Activated T-helper 1 cell treated with anti-CD3 and anti-CD28 coated beads, Interleukin-2, amount 50 U/mL, for 16 hours (primary cell): ENCODE measurements at places on chromosomes 4 and X.
A peak's percentile ranks its signal among the peaks of the same experiment; 100 is the strongest.

GRCh38 chr4:140504261-140504660, 6.2 kb upstream of the MGAT4D start:
- no peak for DNase-seq

GRCh38 chr4:90227177-90227576, 100.0 kb downstream of the CCSER1 start:
- no peak for DNase-seq

DNA sequence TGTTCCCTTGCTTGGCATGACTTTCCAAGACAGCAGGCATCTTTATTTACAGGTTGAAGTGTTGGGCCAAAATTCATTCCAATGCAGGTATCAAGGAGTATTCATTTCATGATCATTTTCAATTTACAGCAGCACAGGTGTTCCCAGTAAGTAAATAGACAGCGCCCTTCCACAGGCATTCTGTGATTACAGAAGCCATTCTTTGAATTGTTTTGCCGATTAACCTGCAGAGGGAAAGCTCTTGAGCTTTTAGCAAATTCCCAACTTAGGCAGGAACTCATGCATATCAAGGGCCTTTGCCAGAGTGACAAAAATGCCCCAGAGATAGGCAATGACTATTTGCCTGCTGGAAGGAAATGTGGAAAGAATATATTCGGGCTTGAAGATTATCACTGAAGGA, 6.8 kb downstream of the TXK start:
- DNase-seq: no peak

- no peak for DNase-seq
Measured at GRCh38 chrX:22662776-22663175, 337.0 kb upstream of the DDX53 start.

- no peak for DNase-seq
Measured at GRCh38 chr4:18100657-18101056, 79.1 kb upstream of the LCORL start.

GRCh38 chr4:102623622-102624021, 122.5 kb downstream of the NFKB1 start:
- no peak for DNase-seq

DNA sequence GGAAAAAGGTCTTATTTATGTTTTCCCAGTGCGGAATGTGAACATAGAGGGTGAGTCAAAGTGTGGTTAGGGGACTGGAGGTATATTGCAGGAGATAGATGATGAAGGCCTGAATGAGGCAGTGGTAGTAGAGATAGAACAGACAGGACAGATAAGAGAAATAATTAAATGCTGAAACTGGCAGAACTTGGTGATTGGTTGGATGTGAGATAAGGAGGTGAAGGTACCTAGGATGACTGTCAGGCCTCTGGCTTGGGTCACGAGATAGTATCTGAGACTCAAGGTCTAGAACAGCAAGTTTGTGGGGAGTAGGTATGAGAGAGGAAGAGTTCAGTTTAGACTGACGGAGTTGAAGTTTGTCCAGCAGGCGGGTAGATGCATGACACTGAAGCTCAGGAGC, 3.5 kb downstream of the MND1 start:
- DNase-seq: no peak

DNA sequence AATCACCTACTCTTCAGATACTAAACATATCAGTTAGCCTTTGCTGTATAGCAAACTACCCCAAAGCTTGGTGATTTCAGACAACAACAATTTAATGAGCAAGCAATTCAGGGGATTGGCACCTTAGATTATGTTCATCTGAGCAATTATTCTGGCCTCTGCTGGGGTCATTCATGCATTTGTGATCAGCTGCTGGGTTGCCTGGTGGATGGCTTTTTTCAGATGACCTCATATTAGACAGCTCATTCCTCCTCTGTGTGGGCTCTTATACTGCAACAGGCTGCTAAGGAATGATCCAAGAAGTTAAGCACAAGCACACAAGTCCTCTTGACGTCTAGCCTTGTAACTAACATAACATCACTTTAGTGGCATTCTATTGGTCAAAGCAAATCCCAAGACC, 153.0 kb upstream of the PPP1R2C start:
- no peak for DNase-seq

DNA sequence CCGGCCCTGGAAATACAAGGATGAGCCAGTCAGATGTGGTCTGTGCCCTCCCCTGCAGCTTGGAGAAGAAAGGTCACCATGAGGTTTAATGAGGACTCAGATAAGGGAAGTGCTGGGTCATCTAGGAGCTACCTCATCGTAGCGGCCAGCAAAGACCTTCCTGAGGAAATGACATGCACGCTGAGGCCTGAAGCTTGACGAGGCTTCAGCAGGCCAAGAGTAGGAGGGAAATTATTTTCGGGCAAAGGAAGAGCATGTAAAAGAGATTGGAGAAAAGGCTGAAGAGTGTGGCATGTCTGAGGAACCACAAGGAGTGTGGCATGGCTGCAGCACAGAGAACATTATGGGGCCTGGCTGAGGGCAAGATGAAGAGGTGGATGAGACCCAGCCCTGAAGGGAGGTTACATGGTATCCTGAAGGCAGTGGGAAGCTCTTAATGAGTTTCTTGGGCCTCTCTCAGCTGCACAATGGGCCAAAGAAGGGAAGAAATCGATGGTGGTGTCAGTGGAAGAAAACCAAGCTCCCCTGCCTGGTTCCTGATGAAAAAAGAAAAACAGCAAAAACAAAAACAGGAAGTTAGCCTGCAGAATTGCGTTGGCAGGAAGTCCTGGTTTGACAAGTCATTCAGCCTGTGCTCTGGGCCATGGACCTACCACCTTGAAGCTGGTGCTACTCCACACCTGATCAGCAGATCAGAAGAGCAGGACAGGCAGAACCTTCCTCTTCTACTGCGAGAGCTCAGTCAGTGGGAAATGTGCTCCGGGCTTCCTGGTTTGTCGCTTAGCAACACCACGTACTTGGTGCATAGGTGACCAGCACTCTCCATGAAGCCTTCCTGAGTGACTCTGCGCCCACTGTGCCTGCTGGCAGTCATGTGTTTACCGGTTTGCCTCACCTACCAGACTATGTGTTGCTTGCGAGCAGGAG, 134.5 kb upstream of the KLF3 start:
- peak; percentile 17 for DNase-seq

DNA sequence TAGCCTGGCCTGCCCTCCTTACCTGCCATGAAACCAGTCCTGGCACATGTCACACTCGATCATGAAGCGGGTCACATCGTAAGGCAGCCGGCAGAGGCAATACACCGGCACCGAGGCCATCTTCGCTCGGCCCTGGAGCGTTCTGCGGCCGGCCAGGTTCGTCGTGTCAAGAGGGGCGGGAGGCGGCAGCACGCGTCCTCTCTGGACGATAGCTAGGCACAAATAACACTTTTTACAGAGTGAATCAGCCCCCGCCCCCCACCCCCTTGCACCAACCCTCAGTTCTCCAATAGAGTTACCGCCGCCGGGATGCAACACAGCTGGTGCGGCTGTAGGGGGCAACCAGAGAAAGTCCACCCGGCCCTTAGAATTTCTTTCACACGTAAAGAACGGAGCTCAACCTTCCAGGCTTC, 1.7 kb downstream of the PHF8 start:
- peak; percentile 16 for DNase-seq

- DNase-seq: no peak
Measured at GRCh38 chrX:150464001-150464400, 100.9 kb downstream of the MAMLD1 start.

- no peak for DNase-seq
Measured at GRCh38 chr4:8282134-8282641, 12.6 kb downstream of the HTRA3 start.

DNA sequence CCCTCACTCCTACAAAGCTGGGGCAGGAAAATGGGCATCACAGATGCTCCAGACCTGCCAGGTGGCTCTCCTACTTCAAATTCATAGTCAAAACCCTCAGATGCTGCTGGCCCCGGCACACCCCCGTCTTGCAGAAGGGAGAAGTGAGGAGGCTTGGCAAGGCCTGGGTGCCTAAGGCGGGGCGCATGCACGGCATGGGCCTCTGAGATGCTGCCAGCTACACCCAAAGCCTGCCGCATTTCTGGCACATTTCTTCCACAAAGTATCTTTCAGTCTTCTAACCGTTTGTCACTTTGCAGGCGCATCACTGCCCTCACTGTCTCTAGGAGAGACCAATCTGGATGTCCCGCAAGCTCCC, 19.6 kb downstream of the WDR1 start:
- no peak for DNase-seq

- DNase-seq: no peak
Measured at GRCh38 chrX:110561034-110561433, 202.4 kb downstream of the RTL9 start.

DNA sequence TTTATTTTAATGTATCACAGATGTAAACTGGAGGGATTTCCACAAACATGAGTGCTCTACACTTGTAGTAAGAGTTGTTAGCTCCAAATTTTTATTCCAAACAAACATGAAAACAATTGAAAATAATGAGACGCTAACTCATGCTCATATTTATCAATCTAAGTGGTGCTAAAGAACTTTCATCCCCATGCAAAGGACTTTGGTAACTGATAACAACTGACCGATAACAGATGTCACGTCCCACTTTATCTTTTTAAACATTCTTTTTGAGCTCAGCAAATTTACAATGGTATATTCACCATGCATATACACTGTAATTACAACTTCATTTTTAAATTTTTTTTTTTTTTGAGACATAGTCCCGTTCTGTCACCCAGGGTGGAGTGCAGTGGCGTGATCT, 15.6 kb upstream of the MAOA start:
- DNase-seq: no peak

GRCh38 chrX:21798677-21799219, 40.7 kb upstream of the MBTPS2 start:
- DNase-seq: no peak

- DNase-seq: no peak
Measured at GRCh38 chr4:57425610-57426009, 315.4 kb upstream of the IGFBP7 start.

- no peak for DNase-seq
Measured at GRCh38 chr4:152430507-152430906, 105.4 kb downstream of the FBXW7 start.

- DNase-seq: no peak
Measured at GRCh38 chrX:103584596-103584995, 719 bp upstream of the TCEAL4 start.

DNA sequence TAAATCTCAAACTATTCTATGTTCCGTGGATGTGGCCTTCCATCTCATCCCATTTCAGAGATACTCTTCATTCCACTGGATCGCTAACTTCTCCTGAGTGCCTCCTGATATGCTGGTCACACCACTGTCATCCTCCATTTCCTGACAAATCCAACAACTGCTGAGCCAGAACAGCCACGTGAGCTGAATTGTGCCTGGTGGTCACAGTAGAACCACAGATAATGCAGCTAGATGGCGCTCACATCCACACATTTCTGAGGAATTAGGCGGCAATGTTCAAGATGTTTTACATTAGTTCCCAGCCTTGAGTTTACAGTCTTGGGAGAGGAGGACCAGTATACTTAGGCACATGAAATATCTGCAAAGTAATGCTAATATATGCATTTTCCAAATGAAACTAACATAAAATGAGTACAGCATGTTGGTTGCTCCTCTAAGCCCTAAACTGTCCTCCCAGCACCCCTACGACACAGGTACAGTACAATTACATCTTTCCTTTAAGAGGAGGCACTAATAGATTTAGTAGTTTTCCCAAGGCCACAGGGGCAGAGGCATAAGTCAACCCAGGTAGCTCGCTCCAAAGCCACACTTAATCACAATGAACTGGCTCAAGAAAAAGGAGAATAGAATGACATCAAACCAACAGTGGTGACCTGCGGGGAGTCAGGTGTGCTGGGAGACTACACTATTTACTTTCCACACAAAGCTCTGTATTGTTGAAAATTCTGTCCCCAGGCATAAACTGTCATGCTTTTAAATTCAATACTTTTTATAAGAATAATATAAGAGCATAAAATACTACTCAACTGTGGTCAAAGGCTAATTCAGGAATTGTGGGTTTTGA, 134.2 kb downstream of the CHIC2 start:
- no peak for DNase-seq

DNA sequence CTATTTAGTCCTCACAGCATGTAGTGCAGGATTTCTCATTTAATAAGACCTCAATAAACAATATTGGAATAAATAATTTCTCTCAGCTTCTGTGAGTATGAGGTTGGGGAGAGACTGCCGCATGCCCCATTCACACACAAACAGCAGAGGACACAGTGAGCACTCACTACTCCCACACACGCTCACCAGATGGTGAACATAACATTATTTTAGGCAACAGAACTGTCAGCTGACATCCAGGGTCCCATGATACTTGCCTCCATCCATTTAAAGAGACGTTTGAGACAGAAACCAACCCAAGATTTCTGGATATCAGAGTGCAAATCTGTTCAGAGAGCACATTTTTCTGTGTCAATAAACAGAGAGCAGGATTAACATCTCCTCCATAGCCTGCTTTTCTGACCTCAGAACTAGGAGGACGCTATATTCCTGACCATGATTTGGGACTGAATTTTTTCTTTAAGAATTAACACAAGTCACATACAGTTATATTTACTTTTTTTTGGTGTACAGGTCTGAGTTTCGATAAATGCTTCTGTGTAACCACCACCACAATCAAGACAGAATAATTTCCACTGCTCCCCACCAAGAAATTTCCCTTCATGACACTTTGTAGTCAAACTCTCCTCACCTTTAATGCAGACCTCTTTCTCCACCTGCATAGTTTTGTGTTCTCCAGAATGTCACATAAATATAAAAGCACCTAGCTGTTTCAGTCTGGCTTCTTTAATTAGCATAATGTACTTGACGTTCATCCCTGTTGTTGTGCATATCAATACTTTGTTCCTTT, 16.7 kb downstream of the GPRIN3 start:
- DNase-seq: no peak

- DNase-seq: no peak
Measured at GRCh38 chr4:156303708-156304107, 350.0 kb upstream of the CTSO start.

GRCh38 chrX:45614853-45615252, 414.2 kb upstream of the DIPK2B start:
- DNase-seq: no peak

GRCh38 chr4:139152249-139152648, 24.8 kb downstream of the ELF2 start:
- DNase-seq: no peak

- no peak for DNase-seq
Measured at GRCh38 chr4:160299608-160300007, 1196.7 kb downstream of the RAPGEF2 start.

DNA sequence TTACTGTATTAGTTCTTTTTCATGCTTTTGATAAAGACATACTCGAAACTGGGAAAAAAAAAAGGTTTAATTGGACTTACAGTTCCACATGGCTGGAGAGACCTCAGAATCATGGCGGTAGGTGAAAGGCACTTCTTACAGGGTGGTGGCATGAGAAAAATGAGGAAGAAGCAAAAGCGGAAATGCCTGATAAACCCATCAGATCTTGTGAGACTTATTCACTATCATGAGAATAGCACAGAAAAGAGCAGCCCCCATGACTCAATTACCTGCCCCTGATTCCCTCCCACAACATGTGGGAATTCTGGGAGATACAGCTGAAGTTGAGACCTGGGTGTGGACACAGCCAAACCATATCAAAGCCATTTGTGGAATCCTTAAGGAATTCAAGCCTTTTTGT, 1238.9 kb downstream of the ADGRL3 start:
- no peak for DNase-seq

DNA sequence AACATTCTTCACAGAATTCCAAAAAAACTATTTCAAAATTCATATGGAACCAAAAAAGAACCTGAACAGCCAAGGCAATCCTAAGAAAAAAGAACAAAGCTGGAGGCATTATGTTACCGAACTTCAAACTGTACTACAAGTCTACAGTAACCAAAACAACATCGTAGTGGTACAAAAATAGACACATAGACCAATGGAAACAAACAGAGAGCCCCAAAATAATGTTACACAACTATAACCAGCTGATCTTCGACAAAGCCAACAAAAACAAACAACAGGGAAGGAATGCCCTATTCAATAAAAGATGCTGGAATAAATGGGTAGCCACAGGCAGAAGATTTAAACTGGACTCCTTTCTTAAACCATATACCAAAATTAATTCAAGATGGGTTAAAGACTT, 1189.6 kb downstream of the PCDH18 start:
- DNase-seq: no peak
